ENCODE measurements at places on chromosomes 11 and 22. TPM values are rescaled to one million over a fixed set of nuclear protein-coding genes. Genes with fewer than 3 reads are reported as not detected.

DNA sequence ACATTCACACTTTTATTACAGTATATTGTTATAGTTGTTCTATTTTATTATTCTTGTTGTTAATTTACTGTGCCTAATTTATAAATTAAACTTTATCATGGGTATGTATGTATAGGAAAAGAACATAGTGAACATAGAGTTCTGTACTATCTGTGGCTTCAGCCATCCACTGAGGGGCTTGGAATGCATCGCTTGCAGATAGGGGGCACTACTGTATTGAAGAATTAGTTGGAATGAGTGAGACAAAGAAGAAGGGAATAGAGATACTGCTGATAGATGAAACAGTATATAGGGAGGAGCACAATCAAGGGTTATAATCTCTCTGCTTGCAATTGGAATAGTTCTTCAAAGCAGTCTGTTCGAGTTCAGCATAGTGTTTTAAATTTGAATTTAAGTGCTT, 432.2 kb downstream of the RAB38 start:
- no peak for DNase-seq

DNA sequence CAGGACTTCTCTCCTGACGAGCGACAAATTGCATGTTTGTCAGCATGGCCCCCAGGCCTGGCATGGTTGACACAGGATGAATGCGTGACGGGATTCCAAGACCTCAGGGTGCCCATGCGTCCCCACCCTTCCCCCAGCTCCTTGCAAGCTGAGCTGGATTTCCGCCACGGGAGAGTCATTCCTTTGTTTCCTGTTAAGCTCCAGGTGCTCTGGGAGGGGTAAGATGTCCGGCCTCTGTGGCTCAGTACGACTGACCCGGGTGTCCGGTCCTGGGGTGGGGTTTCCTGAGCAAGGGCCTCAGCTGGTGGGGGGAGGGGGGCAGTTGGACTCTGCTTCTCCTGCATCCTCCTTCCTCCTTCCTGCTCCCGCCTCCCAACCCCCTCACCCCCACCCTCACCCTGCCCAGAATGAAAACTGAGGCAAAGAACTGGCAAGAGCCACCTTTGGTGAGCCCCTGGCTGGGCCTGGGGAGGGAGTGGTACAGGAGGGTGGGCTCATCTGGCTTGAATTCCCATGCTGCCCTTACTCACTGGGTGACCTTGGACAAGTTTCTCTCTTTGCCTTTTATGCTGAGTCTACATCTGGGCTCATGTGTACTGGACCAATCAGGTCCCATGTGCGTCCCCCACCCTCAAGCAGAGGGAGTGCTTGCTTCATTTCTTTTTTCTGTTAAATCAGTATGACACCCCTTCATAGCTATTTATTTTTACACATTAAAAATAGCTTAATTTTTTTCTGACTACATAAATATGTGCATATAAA, 2.5 kb downstream of the CDC42EP2 start:
- peak; percentile 96 for DNase-seq

DNA sequence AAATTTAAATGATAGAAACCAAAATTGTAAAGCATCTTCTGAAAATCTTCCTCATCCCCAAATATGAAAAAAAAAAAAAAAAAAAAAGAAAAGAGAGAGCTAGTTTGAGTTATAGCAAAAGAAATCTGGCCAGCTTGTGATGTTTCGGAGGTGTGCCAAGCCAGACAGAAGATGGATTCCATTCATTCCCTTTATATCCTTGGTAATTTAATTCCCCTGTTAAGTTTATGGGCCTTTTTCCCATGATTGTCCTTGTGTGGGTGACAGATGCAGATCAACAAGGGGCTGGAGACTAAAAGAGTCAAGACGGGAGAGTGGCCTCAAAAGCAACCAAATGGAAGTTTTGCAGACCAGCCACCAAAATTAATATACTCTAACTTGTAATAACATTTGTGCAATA, 47.6 kb upstream of the PARVA start:
- no peak for DNase-seq

DNA sequence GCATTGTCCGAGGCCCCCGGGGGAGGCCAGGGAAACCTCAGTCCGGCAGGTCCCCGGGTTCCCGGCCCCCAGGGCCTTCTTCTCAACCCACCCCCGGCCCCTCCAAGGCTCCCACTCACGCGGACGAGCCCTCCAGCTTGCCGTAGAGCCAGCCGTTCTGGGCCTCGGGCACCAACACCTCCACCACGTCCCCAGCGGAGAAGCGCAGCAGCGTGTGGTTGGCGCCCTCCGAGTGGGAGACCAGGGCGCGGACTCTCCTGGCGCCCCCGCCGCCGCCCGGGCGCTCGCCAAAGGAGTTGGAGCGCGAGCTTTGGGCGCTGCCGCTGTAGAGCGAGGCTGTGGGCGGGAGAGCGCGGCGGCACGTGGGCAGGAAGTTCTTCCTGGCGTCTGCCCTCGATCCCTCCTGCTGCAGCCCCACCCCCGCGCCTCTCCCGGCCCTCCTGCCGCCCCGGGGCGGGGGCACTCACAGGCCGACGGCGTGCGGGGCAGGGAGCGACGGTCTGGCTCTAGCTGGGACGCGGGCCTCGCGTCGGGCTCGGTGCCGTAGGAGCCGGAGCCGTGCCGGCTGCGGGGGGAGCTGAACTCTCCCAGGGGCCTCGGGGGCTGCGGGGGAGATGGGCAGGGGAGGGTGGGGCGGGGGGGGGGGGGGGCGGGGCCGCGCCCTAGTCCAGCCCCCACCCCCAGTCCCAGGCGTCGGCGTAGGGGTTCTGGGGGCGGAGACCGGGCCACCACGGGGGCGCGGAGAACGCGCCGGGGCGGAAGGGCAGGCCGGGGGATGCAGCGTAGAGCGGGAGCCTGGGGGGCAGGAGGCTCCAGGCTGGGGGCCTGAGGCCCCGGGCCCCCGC, 4.9 kb upstream of the SLC16A8 start:
- no peak for DNase-seq

The PRR33 gene
- polyA plus RNA-seq: 0.90 TPM

- DNase-seq: no peak
Measured at GRCh38 chr11:45983471-45983845, 61.0 kb downstream of the LARGE2 start.

The LMNTD2 gene
- 1.4 TPM for polyA plus RNA-seq

DNA sequence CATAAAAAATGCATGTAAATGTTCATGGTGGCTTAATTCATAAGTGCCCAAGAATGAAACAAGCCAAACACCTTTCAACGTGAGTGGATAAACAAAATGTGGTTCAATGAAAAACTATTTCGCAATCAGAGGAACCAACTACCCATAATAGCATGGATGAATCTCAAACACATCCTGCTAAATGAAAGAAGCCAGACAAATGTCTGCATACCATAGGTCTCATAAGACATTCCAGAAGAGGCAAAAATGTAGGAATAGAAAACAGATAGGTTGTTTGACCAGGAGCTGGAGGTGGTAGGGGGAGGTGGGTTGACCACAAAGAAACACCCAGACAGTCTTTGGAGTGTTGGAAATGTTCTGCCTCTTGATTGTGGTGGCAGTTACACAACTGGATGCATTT, 13.2 kb upstream of the OSBPL5 start:
- no peak for DNase-seq

The TLCD5 gene
- 7.7 TPM for polyA plus RNA-seq

The TRPM5 gene
- polyA plus RNA-seq: 0.05 TPM

- DNase-seq: no peak
Measured at GRCh38 chr11:76543006-76543703, 98.3 kb downstream of the EMSY start.

GRCh38 chr11:129613071-129613470, 202.6 kb upstream of the TMEM45B start:
- DNase-seq: no peak

GRCh38 chr11:99424313-99425084, 403.8 kb downstream of the CNTN5 start:
- no peak for DNase-seq

DNA sequence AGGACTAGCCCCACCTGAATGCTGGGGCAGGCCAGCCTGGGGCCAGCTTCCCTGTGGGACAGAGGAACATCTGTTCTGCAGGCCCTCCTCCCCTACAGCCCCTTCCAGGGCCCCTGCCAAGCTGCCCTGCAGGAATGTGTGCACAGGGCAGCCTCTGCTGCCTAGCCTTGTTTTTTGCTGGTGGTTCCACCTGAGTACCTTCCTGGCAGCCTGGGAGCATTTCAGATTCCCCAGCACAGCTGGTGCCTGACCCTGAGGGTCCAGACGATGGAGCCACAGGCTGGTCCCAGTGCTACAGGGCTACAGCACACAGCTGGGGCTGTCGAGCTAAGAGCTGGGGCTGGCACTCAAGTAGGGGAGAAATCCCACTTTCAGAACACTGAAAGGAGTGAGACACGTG, 22.3 kb upstream of the GPR83 start:
- no peak for DNase-seq

GRCh38 chr11:33698921-33699320, 1.7 kb downstream of the C11orf91 start:
- no peak for DNase-seq

GRCh38 chr11:120385110-120385509, 48.9 kb downstream of the ARHGEF12 start:
- no peak for DNase-seq

GRCh38 chr22:41140365-41140957, 48.1 kb downstream of the EP300 start:
- DNase-seq: peak; percentile 9

The CARNS1 gene
- 65.6 TPM for polyA plus RNA-seq

GRCh38 chr22:20569059-20570058, 61.9 kb downstream of the MED15 start:
- DNase-seq: peak; percentile 56

- DNase-seq: peak; percentile 32
Measured at GRCh38 chr11:61138935-61139334, 22.3 kb downstream of the VPS37C start.

DNA sequence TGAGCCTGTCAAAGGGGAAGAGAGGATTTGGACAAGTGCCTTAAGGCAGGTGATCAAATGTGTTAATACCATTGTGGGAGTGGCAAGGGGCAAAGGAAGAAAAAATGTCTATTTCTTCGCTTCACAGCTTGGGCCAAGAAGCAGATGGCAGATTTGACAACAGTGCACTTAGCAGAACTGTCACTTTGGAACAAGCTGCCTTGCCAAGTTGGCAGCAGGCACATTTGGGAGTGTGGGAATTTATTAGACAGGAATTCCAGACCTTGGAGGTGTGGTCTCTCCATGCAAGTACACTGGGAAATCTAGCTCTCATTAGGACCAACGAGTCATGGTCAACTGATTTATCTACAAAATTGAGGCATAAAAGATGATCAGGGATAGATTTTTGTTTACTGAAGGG, 265.1 kb downstream of the NELL1 start:
- DNase-seq: no peak

The SDHAF2 gene
- polyA plus RNA-seq: 28.2 TPM

DNA sequence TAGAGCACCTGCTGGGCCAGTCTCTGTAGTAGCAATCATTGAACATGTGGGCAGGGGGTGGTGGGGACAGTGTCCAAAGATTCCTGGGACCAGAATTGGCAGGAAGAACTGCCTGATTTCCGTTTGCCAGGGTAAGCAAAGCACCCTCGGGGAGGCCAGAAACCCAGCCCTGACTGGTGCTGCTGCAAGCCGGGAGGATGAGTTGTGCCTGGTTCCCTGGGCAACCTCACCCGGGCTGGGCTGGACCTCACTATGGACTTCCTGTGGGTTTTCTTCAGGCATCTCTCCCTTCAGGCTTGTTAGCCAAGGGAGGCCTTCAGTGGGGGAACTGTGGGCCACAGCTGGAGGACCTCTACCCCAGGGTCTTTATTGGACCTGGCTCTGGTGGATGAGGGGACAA, 8.0 kb upstream of the POU2F3 start:
- DNase-seq: no peak

The ZC3H12C gene
- polyA plus RNA-seq: 6.6 TPM

DNA sequence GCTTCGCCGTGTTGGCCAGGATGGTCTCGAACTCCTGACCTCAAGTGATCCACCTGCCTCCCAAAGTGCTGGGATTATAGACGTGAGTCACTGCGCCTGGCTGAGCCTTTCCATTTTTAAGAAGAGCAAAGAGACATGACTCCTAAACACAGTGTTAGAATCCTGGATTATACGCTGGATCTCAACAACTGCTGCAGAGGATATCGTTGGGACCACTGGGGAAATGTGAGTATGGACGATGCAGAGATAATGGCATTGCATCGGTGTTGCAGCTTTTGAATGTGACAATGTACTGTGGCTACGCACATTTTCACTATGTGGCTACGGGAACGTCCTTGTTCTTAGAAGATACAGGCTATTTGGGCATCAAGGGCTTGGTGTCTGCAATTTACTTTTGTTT, 6.2 kb downstream of the MRGPRF start:
- no peak for DNase-seq

GRCh38 chr22:23414727-23415489, 165.2 kb downstream of the IGLL1 start:
- no peak for DNase-seq

The OR8G1 gene
- polyA plus RNA-seq: not detected

- peak; percentile 80 for DNase-seq
Measured at GRCh38 chr11:133723056-133723455, 122.3 kb downstream of the SPATA19 start.

The NCF4 gene
- 4.5 TPM for polyA plus RNA-seq

The OR4D5 gene
- polyA plus RNA-seq: not detected

DNA sequence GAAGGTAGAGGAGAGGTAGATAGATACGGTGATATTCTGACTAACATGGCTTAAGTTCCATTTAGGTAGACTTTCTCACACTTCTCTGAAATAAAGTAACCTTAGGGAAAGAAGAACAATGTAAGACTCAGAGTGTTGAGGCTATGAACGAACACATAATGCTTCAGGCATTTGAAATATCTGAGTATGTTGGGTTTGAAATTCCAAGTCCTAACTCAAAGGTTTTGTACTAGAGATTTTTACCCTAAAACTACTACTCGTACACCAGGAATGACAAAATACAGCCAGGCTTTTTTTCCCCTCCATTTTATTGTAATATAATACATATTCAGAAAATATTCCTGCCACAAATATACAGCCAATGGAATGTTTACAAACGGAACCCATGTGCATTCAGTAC, 592.6 kb downstream of the ETS1 start:
- DNase-seq: no peak

DNA sequence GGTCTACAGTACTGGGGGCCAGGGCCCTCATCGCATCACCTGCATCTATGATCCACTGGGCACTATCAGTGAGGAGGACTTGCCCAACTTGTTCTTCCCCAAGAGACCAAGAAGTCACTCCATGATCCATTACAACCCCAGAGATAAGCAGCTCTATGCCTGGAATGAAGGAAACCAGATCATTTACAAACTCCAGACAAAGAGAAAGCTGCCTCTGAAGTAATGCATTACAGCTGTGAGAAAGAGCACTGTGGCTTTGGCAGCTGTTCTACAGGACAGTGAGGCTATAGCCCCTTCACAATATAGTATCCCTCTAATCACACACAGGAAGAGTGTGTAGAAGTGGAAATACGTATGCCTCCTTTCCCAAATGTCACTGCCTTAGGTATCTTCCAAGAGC, 3.8 kb upstream of the PPFIBP2 start:
- DNase-seq: peak; percentile 26

The FEN1 gene
- polyA plus RNA-seq: 21.3 TPM
